Fibroblast of gingiva (primary cell): ENCODE measurements at places on chromosomes 1 and 21.

DNA sequence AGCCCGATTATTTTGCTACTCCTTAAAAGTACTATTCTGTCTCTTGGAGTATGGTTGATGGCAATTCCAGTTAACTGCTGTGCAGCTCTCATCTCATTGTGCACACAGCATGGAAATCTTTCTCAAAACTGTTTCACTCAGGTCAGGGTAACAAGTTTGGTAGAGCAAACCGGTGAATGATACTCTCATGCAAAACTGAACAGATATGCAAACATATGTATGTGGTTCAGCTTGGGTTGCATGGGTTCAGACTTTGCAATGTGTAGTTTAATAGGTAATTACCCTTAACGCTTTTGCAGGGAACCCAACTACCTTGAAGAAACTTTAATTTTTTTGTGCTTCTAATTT lies 2.2 kb downstream of the GADD45A start:
- DNase-seq: no peak

DNA sequence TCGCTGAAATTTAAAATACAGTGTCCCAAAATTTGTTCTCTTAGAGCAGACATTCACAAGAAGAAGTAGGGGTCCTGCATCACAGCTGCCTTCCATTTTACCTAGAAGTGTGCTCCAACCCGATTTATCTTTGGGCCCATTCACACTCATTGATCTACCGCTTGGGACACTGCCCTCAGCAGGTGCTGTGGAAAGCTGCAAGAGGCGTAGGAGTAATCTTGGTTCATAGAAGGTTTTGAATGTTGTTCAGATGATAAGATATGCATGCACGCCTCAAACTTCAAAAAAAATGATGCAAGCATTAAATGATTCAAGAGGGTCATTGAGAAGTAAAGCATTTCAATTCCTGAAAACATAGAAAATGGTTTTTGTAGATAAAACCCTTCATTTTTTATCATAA lies 18.6 kb upstream of the C1orf105 start:
- DNase-seq: no peak

GRCh38 chr1:15584489-15585363 lies at the start of gene AGMAT:
Gene AGMAT, minus strand, starts transcription at chr1:15585051. Its CDS starts 84 bp downstream, at chr1:15584967.
- no peak for DNase-seq

DNA sequence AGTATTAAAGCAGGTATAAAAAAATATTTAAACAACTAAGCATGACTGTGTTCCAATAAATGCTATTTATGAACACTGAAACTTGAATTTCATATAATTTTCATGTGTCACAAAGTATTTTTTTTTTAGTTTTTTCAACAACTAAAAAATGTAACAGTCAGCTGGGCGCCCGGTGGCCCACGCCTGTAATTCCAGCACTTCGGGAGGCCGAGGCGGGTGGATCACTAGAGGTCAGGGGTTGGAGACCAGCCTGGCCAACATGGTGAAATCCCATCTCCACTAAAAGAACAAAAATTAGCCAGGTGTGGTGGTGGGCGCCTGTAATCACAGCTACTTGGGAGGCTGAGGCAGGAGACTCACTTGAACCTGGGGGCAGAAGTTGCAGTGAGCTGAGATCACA lies 42.4 kb downstream of the RWDD3 start:
- DNase-seq: no peak

DNA sequence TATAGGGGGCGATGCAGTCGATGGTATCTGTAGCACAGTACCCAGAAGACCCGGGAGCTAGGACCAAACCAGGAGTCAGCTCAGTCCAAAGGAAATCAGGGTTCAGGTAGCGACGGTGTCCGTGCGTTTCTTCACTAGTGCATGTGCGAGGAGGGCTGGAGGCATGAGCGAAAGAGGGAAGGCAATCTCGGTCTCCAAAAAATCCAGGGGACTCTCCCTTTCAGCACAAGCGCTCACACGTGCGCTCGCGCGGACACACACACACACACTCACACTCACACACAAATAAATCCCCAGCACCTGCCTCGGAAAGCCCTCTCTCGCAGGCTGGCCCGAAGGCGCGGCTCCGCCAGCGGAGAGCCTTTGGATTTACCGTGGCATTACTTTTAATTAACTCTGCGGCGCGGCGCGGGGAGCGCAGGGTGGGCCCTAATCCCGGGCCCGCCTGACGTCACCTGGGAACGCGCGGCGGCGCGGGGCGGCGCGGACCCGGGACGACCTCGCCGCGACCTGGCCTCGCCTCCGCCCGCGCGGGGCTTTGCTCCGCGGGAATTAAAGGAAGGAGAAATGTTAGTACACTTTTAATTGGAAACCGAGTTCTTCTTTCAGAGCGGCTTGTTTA lies 121.2 kb downstream of the LMX1A start:
- no peak for DNase-seq

DNA sequence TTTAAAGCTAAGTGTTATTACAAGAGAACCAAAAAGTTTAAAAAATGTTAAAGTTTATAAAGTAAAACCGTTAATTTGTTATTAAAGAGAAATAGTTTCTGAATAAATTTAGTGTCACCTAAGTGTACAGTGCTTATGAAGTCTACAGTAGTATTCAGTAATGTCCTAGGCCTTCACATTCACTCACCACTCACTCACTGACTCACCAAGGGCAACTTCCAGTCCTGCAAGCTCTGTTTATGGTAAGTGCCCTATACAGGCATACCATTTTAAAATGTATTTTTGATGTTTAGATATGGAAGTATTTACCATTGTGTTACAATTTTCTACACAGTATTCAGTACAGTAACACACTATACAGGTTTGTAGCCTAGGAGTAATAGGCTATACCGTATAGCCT lies 60.1 kb upstream of the GCLM start:
- no peak for DNase-seq

GRCh38 chr1:208461680-208462079 lies 217.5 kb upstream of the PLXNA2 start:
- DNase-seq: no peak

DNA sequence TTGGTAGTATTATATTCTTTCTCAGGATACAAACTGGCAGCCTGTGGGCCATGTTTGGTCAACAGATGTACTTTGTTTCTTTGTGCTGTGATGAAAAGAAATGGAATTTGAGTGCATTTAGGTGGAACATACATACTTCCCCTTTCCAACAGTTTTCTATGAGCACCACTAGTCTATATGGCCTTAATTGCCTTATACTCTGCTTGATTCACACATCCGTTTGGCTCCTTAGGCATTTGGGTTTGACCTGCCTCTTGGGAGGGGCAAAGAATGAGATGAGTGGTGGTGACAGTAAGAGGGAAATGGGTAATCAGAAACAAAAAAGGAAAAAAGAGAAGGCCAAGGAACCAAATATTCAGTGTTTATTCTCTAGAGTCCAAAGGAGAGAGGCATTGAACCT lies 17.0 kb downstream of the CFAP126 start:
- no peak for DNase-seq

DNA sequence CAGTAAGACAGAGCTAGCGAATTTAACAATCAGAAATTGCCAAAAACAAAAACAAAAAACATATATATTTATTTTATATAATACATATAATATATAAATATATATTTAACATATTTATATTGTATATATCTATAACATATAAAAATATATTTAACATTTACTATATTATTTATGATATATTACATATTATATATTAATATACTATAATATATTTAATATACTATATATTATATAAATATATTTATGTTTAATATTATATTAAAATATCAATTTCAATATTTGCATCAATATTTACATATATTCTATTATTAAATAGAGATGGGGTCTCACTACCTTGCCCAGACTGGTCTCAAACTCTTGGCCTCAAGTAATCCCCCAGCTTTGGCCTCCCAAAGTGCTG lies 50.9 kb downstream of the TBX19 start:
- no peak for DNase-seq

DNA sequence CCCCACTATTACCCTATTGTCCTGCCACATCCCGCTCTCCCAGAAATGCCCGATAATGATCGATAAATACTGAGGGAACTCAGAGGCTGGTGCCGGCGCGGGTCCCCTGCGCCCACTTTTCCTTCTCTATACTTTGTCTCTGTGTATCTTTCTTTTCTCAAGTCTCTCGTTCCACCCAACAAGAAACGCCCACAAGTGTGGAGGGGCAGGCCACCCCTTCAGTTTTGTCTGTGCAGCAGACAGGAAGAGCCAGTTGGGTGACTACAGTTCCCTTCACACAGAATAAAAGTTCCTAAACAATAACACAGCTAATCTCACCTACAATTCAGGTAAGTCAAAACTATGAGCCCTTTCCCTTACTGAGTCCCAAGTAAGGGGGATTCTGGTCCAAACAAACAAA lies 423.7 kb downstream of the SMYD3 start:
- DNase-seq: no peak
